ENCODE measurements at places on chromosomes 3 and 15.

GRCh38 chr15:38699633-38700230, 135.1 kb upstream of the RASGRP1 start:
- peak; percentile 70 for DNase-seq

DNA sequence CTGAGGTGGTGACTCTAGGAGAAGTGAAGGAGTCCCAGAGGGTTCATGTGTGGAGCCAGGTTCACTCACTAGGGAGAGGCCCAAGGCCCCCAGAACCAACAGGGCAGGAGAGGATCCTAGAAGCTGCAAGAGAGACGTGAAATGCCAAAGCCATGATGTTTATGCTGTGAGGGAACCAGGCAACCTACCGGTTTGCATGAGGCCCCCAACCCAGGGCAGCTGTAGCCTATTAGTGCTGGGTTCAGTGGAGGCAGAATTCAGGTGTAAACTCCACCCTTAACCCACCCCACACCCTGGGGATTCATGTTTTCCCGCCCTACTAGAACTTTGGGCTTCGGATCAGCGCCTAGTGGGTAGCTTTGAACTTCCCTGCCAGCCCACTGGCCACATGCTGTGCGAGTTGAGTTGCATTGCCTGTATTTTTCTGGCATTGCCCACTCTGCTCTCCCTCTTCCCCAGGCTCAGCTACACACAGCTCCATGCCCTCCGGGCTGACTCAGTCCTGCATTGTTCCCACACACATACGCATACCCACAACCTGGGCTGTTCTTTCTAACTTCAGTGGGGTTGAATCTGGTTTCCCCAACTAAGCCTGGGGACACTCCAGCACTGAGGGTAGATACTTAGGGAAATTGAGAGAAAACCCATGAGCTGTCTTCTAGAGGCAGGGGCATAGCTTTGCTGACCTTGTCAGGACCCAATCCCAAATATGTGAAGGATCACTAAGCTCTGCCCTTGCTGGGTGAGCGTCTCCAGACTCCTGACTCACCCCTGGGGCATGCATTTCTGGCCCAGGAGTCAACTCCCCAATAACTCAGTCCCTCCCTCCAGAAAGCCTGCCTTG, 2.0 kb upstream of the ZBTB47 start:
- DNase-seq: no peak

DNA sequence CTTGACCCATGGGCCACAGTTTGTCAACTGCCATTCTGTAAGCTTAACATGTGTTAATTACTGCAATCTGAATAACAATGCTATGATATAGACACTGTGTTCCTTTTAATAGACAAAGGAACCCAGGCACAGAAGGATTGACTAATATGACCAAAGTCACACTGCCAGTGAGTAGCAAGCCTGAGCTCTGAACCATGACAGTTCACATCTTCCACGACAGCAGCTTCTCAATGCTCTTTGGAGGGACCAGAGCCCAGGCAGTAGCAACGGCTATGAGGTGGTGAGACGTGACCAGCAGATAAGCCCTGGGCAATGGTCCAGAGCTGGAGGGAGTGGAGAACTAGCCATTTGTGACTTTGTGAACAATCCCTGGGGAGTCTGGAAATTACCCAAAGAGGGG, 19.4 kb downstream of the CA12 start:
- no peak for DNase-seq

DNA sequence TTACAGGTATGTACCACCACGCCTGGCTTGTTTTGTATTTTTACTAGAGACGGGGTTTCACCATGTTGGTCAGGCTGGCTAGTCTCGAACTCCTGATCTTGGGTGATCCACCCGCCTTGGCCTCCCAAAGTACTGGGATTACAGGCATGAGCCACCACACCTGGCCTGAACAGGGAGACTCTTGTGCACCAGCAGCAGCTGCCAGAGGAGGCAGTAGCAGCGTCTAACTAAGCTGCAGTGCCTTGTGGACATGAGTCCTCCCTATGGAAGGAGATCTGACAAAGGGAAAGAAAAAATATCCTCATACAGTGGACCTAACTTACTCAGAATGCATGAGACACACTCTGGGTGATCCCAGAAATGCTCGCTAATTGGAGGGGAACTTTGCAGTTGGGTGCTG, 36.8 kb upstream of the NEO1 start:
- DNase-seq: no peak

DNA sequence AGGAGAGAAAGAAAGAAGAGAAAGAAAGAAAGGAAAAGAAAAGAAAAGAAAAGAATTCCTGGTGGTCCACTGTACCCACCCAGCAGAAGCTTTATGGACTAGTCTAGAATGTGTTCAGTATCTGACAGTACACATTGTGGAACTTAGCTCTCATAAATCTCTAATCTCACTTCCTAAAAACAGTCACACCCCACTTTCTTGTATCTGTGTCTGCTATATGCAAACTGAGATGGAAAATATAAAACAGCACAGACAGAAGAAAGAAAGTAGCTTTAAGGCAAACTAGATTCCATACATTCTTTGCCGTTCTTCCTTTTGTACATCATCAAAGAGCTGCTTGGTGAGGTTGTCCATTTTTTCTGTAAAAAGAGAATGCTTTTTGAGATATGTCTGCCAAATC, 41.1 kb upstream of the GNB5 start:
- no peak for DNase-seq

DNA sequence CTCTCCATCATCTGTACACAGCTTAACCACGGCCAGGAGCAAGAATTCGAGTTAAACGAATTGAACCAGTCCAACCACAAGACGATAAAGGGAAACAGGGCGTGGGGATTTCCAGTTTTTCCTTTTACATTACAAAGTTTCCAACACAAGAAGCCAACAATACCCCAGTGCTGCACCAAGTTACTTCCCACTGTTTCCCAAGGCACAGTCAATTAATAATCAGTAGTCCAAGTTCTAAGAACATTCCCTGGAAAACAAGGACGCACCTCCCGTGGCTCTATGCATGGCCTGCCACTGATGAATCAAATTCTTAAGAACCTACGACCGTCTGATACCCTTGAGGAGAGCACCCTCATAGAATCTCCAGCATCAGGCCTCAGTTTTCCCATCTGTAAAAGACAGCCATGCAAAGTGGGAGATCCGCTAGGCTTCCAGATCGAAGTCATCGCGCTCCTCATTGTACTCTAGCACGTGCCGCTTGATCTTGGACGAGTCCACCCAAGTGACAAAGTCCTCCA, 774 bp downstream of the IMP3 start:
- no peak for DNase-seq

Measured in NCI-H524 (cell line).